ENCODE measurements at places on chromosomes 1 and 21.

- DNase-seq: peak; percentile 43
These were observed 118.8 kb upstream of the PBX1 start for GRCh38 chr1:164440232-164440631.

GRCh38 chr1:200296091-200296661 is 113.7 kb downstream of the ZNF281 start:
- no peak for DNase-seq

GRCh38 chr1:193234530-193234929 is 48.1 kb upstream of the B3GALT2 start:
- no peak for DNase-seq

- DNase-seq: no peak
These were observed 3.7 kb upstream of the AUNIP start for GRCh38 chr1:25862785-25863485.

DNA sequence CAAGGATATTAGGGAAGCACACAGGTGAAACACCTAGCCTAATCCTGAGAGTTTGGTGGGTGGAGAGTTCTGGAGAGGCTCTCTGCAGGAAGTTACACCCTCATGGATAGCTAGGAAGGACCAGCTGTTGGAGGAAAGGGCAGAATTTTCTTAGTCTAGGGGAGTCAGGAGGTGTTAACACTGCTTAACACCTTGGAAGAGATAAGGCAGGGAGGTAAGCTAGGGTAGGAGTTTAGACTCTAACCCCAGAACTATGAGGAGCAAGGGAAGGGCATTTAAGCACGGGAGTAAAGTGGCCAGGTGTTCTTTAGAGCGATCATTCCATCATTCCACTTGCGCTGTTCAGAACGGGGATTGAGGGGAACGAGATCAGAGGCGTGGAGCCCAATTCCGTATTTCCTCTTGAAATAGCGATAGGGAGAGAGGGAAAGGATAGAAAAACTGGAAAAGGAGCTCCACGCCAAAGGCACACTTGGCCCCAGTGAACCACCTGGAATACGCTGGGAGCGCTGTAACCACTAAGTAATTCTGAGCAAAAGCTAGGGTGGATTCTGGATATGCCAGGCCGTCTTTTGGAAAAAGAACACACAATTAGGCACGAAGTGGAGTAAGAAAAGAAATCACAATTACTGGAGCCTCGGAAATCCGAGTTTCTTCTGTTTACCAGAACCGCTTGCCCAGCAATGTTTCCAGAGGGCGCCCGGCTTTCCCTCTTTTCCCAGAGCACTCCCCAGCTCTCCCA is 1.5 kb upstream of the GPR137B start:
- DNase-seq: no peak

- DNase-seq: peak; percentile 74
These were observed 58.3 kb upstream of the SDC3 start for GRCh38 chr1:30966690-30967369.

DNA sequence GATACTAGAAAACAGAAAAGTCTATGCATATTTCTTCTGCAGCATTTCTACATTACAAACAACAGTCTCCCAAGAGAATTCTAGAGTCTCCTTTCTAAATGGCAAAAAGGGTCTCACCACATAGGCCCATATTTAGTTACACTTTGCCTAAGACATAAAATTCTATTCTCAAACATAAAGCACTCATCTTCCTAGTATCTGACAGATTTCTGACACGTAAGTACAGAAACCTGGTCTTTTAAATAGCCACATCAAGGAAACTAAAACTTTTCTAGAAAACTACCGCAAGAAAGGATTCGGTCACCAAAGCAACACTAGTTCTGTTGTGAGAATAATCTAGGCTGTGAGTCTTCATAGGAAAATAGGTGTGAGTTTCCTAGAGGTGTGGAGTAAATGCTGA is 33.6 kb upstream of the CTSK start:
- no peak for DNase-seq

- no peak for DNase-seq
These were observed 155.2 kb downstream of the BARHL2 start for GRCh38 chr1:90561911-90562310.

- no peak for DNase-seq
These were observed 8.5 kb upstream of the ARHGAP29 start for GRCh38 chr1:94245747-94246438.

DNA sequence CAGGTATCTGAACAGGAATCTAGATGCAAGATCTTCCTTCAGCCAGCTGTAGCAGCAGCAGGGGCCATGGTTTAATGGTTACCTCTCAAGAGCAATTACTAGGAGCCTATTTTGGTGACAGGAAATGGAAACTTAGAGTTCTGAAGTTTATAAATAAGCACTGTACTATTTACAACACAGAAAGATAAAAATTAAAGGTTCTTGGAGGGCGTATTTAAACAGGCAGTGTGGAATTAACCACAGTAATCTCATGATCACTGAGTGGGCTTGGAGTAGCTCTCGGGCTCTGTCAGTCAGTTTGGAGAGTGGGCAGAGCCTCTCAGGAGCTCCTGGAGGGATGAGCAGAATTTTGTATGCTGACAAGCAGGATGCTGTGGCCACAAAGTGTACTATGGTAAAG is 10.2 kb upstream of the FCRL5 start:
- peak; percentile 53 for DNase-seq

DNA sequence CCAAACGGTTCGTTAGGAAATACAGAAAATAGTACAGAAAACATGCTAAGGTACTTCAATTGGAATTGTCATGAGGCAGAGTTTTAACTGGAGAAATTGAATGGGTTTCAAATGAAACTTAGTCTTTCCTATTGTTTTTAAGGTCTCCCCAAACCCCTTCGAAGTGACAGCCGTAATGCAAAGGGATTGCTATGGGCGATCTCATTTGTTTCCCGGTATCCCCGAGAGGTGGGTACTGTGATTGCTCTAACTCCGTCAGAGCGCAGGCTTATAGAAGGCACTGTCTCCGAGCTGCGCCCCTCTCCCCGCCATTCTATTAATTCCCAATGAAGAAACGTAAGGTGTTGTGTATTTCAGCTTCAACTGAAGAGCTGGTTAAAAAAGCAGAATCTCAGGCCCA is 22.0 kb upstream of the RNF187 start:
- DNase-seq: no peak

DNA sequence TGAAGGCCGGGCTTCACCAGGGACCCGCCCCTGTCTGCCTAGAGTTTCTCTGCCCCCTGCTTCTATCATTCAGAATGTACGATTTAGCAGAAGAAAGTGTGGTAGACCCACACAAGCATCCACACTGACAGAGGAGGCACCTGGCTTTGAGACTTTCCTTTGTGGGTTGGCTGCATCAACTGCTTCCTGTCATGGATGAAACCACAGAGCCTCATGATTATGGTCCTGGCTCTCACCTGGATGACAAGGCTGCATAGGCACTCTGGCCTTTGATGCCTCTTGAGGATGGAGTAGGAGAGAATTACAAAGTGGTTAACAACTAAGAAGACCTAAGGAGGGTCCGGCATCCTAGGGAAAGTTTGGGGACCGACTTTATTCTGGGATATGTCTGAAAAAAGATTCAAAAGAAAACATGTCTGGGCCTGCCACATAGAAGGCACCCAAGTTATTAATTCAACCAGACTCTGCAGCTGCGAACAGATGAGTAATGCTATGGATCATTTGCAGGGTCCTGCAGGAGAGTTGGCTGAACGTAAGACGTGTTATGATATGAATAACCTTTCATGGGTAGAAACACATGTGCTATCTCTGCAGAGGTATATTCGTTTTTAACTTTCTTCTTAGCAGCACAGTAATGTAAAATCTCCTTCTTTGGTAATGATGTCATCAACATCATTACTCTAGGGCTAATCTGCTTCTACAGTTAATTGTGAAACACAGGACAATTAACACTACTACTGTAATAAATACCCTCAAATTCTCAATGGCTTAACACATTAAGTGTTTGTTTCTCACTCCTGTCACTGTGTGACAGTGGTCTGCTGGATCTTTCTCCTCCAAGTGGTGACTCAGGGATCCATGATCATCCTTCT is 136.2 kb downstream of the SLC35F3 start:
- no peak for DNase-seq

DNA sequence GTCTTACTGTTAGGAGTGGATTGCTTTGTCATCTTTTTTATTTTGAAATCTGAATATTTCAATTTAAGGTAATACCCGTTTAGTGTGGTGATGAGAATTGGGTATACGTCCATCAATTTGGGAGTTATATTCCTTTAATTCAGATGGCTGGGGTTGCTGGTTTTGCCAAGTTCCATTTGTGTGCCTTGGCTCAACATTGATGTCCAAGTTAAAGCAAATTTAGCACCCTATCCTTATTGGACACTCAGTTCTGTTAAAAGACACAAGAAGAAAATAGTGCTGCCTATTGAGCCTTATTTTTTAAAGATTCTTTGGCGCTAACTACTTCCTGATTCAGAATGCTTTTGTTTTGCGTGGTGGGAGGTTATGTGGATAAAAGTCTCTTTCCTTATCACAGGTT is 40.6 kb downstream of the CAMTA1 start:
- DNase-seq: no peak

GRCh38 chr21:15676935-15677334 is 52.8 kb upstream of the USP25 start:
- DNase-seq: no peak

- no peak for DNase-seq
These were observed 642.3 kb downstream of the AJAP1 start for GRCh38 chr1:5296557-5297179.

DNA sequence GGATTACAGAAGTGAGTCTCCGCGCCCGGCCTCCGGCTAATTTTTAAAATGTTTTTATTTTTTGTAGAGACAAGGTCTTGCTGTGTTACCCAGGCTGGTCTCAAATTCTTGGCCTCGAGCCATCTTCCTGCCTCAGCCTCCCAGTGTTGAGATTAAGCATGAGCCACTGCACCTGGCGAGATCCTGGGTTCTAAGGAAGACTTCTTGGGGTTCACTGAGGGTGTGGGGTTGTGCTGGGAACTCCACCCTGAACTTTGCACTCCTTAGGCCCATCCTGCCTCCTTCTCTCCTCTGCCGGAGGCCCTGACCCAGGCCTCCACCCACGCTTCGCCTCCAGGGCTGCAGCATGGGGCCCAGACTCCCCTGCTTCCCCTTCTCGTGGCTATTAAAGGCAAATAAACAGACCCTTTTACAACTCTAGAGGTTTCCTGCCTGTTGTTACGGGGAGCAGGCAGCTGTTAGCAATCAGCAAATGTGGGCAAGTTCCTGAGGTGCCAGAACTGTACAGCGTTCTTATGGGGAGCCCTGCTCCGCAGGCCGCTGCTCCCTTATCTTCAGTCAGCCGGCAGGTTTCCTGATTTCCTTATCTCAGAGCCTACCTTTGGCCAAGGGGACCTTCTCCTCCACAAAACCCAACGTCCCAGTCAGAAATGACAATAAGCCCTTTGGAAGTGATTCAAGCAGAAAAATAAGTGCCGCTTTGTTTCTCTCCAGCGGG is 41.0 kb upstream of the LIN9 start:
- DNase-seq: no peak

GRCh38 chr1:63748641-63749040 is 25.2 kb upstream of the ROR1 start:
- DNase-seq: no peak

- DNase-seq: no peak
These were observed 30.6 kb downstream of the CDK18 start for GRCh38 chr1:205535096-205535495.

Measured in RPMI8226 (cell line).